ENCODE measurements at places on chromosomes 7 and 10. TPM values are rescaled to one million over a fixed set of nuclear protein-coding genes. Genes with fewer than 3 reads are reported as not detected.

Gene MSMB
- not detected for total RNA-seq

Gene TMEM236
- total RNA-seq, result not detected

Gene TSC22D4
- 9.3 TPM for total RNA-seq

Gene FZD8
- total RNA-seq, result 3.6 TPM

DNA sequence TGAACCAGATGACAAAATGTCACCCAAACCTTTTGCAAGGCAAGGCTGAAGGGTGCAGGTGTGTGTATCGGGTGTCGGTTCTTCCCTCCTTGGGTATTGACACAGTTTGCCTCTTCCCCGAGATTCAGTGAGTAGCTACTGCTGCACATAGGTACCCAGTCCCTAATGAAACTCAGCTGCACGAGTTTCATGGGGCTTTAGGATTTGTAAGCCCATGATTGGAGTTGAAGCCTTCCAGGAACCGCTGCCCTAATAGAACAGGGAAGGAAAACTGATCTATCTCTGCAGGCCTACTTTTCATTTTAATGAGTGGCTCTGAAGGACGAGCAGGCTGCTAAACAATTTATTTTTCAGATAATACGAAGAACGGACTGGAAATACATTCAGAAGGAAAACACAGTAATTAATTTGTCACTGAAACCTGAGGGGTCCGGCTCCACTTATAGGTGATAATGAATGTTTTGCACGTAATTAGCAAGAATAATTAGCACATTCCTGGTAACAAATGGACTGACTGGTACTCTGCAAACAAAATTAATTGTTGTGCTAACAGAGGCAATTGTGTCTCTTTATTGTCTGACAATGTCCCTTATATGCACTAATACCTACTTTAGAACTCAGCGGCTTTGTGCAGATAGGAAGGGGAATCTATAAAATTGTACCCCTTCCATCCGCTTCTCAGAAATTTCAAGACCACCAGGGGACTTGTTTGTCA is 49.6 kb upstream of the FZD8 start:
- no peaks in the 10 kb centered on the region for H3K4me1 ChIP-seq
- H3K4me3 ChIP-seq, result no peak overlapping the region
- H3K27ac ChIP-seq, result no peak overlapping the region
- H3K36me3 ChIP-seq, result no peaks in the 10 kb centered on the region
- H3K27me3 ChIP-seq, result peaks cover 42% of the 10 kb centered on the region

GRCh38 chr7:37893359-37893758 is 23.3 kb downstream of the SFRP4 start:
- no peaks in the 10 kb centered on the region for H3K36me3 ChIP-seq
- no peak for DNase-seq
- no peak overlapping the region for H3K4me3 ChIP-seq
- H3K27ac ChIP-seq, result no peak overlapping the region
- H3K4me1 ChIP-seq, result no peaks in the 10 kb centered on the region
- no peaks in the 10 kb centered on the region for H3K27me3 ChIP-seq

DNA sequence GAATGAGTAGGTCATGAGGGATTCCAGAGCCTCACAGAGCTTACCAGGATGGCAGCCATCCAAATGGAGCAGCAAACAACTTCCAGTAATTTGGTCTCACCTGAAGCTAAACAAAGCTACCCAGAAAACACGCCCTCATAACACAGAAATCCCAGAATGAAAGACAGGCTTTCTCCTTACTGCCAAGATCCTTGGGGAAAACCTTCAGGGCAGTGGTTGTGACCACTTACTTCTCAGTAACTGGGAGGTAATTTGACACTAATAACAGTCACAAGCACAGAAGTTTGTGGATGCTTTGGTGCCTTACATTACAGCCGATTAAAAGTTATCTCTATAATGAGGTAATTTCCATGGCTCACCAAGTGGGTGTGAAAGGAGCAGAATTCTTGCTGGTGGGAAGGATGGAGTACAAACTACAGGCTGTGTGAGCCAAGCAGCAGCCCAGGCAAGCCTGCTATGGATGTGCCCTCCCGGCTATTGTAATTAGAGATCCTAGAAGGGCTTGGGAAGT is 10.4 kb downstream of the WDR91 start:
- no peak overlapping the region for H3K27ac ChIP-seq
- no peaks in the 10 kb centered on the region for H3K27me3 ChIP-seq
- peaks cover 5% of the 10 kb centered on the region for H3K4me1 ChIP-seq
- no peak overlapping the region for H3K4me3 ChIP-seq
- peaks cover 14% of the 10 kb centered on the region for H3K36me3 ChIP-seq
- no peak for DNase-seq

DNA sequence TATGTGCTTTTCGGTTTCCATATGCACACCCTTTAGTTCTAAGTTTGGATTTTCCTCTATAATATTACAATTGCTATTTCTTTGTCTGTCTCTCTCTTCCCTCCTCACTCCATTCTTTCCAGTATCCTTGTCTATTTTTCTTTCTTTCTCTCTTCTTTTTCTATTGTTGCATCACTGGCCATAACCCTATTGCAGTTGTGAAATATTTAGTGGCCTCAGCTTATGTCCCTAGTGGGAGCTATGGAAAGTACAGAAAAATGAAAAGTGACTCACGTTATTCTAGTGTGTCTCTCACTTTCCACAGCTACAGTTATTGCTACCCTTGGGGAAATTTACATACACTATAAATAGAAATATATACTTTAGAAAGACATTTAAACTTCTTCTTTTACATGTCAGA is 59.1 kb downstream of the CNTNAP2 start:
- no peak overlapping the region for H3K4me3 ChIP-seq
- H3K27me3 ChIP-seq, result no peaks in the 10 kb centered on the region
- H3K36me3 ChIP-seq, result no peaks in the 10 kb centered on the region
- DNase-seq, result no peak

GRCh38 chr7:130995252-130996081 is 261.5 kb upstream of the KLF14 start:
- peaks cover 3% of the 10 kb centered on the region for H3K36me3 ChIP-seq
- no peaks in the 10 kb centered on the region for H3K27me3 ChIP-seq
- no peak overlapping the region for H3K4me3 ChIP-seq
- H3K27ac ChIP-seq, result no peak overlapping the region
- H3K4me1 ChIP-seq, result peaks cover 15% of the 10 kb centered on the region
- no peak for DNase-seq

GRCh38 chr7:156947120-156947843 is 2.2 kb upstream of the NOM1 start:
- DNase-seq, result no peak
- no peak overlapping the region for H3K27ac ChIP-seq
- peaks cover 27% of the 10 kb centered on the region for H3K27me3 ChIP-seq
- H3K4me1 ChIP-seq, result no peaks in the 10 kb centered on the region
- H3K36me3 ChIP-seq, result no peaks in the 10 kb centered on the region
- no peak overlapping the region for H3K4me3 ChIP-seq
